Prostate gland (tissue), 2 donors: ENCODE measurements at places on chromosomes 4 and X. TPM values are rescaled to one million over a fixed set of nuclear protein-coding genes. Genes with fewer than 3 reads are reported as not detected.

DNA sequence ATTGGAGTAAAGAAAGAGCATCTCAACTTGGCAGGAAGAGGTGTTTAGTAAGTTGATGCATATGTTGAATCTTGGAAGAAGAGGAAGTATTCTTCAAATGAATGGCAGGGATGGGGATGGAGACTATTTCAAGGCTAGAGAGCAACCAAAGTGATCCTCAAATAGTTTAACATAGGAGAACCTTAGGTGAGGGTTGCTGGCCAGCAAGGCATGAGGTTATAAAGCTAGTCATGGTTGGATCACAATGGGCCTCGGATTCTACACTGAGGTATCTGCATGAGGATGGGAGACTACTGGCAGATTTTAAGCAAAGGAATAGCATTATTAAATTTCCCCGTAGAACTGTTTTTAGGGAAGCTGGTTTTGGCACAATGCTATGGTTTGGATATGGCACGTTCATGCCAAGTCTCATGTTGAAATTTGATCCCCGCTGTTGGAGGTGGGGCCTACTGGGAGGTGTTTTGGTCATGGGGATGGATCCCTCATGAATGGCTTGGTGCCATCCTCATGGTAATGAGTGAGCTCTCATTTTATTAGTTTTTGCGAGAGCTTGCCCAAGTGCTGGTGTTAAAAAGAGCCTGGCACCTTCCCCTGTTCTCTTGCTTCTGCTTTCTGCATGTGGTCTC lies 41.9 kb upstream of the ETNPPL start:
- no peak overlapping the region for H3K4me3 ChIP-seq
- DNase-seq: no peak

DNA sequence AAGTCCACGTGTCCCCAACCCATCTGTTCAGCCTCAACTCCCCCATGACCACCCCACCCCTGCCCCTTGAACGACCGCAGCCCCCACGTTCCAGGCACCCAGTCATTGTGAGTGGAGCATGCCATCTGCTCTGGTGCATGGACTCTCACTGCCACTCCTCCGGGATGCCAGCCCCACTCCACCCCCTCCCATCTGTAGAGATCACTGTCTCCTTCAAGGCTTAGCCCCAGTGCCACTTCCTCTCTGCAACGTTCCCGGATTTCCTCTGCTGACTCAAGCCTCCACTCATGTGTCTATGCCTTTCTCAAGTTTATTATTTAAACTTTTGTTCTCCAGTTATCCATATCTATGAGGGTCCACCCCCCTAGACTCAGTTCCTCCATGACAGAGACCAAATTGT lies 54.0 kb downstream of the MAML3 start:
- no peak overlapping the region for H3K4me3 ChIP-seq
- no peak overlapping the region for H3K27ac ChIP-seq
- H3K36me3 ChIP-seq: no peaks in the 10 kb centered on the region
- no peak for DNase-seq
- H3K27me3 ChIP-seq: no peaks in the 10 kb centered on the region

DNA sequence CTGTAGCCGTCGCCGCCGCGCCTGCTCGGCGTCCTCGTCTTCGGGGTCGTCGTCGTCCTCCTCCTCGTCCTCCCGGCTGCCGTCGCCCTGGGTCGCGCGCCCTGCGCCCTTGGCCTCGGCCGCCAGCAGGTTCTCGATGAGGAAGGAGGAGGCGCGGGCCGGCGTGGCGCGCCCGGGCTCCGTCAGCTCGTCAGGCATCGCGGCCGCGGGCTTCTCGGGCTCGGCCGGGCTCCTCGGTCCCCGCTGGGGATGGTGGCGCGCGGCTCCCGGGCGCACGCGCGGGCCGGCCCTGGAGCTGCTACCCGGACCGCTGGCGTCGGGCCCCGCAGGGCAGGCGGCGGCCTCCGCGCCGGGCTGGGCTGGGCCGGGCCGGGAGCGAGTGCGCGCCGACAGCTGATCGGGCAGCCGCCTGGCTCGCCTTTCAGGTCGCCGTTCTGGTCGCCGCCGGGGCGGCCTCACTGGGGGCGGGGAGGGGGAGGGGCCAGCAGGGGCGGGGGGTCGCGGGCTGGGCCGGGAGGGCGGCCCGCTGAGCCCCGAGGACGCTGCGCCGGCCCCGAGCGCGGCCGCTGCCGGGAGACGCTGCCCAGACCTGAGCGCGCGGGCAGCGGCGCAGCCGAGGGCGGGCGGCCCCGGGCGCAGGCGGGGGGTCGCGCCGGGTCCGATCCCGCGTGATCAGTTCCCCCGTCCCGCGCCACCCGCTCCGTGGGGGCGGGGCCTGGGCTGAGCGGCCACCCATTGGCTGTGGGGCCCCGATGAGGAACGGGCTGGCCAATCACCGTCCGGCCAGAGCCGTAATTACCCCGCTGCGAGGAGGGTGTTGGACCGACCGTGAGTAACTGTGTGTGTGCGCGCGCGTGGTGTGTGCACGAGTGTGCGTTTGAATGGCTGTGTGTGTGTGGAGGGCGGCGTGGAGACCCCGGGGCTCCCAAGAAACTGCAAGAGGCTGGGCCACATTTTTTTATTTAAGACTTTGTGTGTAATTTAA lies at the start of gene HMX1:
Gene HMX1, minus strand, starts transcription at position 423 of the 985 bp plus-strand sequence. Its CDS starts 225 bp downstream, at position 198.
- H3K4me1 ChIP-seq: no peaks in the 10 kb centered on the region
- H3K4me3 ChIP-seq: no peak within 1 kb of the TSS
- no peak for DNase-seq
- peaks cover 70% of the 10 kb centered on the region for H3K27me3 ChIP-seq

- no peaks in the 10 kb centered on the region for H3K27me3 ChIP-seq
- H3K27ac ChIP-seq: no peak overlapping the region
- no peak for DNase-seq
- H3K4me3 ChIP-seq: no peak overlapping the region
Observed at GRCh38 chrX:1941321-1941720, 326.5 kb downstream of the ASMT start.

- H3K27me3 ChIP-seq: no peaks in the 10 kb centered on the region
- no peak for DNase-seq
- H3K27ac ChIP-seq: no peak overlapping the region
- H3K36me3 ChIP-seq: no peaks in the 10 kb centered on the region
Observed at GRCh38 chrX:48617542-48618340, 20.4 kb downstream of the WDR13 start.

GRCh38 chr4:169251291-169252235 lies 19.2 kb downstream of the SH3RF1 start:
- no peaks in the 10 kb centered on the region for H3K36me3 ChIP-seq
- DNase-seq: no peak
- H3K4me1 ChIP-seq: peaks cover 6% of the 10 kb centered on the region

DNA sequence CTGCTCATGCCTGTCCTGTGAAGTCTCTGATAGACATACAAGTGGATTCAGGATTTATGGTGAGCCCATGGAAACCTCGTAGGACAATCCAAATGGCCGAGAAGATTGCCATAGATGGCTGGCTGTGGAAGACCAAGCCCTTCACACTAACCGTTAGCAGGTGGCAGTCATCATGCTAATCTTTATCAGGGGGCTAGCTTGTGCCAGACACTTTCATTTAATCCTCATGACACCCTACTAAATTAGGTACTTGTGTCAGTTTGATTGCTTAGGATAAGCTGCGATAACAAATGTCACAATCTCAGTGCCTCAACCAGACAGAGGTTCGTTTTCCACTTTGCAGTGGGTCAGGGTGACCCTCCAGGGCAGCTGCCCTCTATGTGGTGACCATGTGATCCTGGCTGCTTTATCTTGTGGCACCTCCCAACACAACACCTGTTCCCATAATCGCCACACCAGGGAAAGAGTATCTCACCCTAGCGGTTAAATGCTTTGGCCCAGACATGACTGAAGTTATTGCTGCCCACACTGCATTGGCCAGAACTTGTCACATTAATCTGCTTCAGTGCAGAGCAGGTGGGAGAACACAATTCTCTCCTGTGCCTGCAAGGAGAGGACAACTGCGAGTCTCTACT lies 60.8 kb downstream of the REPS2 start:
- DNase-seq: no peak
- H3K36me3 ChIP-seq: no peaks in the 10 kb centered on the region
- no peaks in the 10 kb centered on the region for H3K27me3 ChIP-seq
- no peak overlapping the region for H3K4me3 ChIP-seq
- H3K4me1 ChIP-seq: no peaks in the 10 kb centered on the region
- no peak overlapping the region for H3K27ac ChIP-seq

DNA sequence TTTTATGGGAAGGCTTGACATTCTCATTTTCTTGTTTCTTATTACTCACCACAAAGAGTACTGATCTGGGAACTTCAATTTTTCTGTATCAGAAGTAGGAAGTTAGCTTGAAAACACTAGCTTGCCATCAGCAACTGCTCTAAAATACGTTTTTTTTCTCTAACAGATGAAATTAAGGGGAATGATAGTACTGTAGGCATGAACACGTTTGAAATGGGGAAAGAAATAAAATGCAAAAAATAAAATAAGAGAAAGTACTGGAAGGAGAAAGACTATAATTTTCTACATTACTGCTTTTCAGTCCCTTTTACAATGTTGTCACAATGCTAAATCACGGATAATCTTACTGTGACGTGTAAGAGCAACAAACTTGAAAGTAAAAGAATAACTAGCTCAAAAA lies 1.5 kb downstream of the RADX start:
- DNase-seq: no peak
- no peaks in the 10 kb centered on the region for H3K4me1 ChIP-seq
- no peak overlapping the region for H3K4me3 ChIP-seq
- H3K27me3 ChIP-seq: no peaks in the 10 kb centered on the region

DNA sequence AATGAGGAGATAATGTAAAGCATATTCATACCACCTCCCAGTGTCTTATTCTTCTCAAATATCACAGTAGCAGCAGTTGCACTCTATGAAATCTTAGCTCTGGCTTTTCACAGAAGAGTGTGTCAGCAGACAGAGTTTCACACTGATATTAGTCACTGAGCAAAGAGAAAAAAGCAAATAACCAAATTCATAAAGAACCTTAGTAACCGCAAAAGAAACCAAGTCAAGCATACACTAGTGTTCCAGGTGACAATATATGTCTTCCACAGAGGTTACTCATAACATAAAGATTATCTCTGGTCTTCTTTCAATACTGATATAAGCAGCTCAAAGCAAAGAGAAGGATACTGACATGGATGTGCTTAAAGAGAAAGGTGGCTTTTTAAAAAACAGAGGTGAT lies 181.7 kb upstream of the EDNRA start:
- no peak overlapping the region for H3K27ac ChIP-seq
- no peaks in the 10 kb centered on the region for H3K4me1 ChIP-seq
- H3K4me3 ChIP-seq: no peak overlapping the region
- no peak for DNase-seq
- no peaks in the 10 kb centered on the region for H3K36me3 ChIP-seq

DNA sequence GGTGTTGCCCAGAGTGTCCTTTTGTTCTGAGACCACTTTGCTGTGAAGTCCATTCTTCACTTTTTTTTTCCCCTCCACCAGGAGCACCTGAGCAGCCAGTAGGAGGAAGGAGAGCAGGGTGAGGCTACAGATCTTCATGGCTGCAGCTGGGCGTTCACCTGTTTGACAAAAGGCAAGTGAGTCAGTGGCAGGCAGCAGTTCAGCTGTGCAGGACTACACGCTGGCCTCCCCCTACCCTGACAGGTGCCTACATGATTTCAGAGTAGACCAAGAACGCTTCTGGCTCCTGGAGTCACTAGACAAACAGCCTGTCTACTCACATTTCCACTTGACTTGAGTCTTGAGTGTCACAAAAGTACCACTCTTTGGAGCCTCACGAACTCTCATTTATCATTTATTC lies 2.0 kb downstream of the FGFBP1 start:
- H3K36me3 ChIP-seq: no peaks in the 10 kb centered on the region
- no peaks in the 10 kb centered on the region for H3K27me3 ChIP-seq
- no peak overlapping the region for H3K27ac ChIP-seq
- no peak overlapping the region for H3K4me3 ChIP-seq
- no peaks in the 10 kb centered on the region for H3K4me1 ChIP-seq
- DNase-seq: no peak

GRCh38 chrX:53281963-53282695 lies 745 bp upstream of the IQSEC2 start:
- H3K27ac ChIP-seq: peak overlapping the region; percentile 64
- H3K4me1 ChIP-seq: peaks cover 4% of the 10 kb centered on the region
- no peaks in the 10 kb centered on the region for H3K27me3 ChIP-seq
- H3K36me3 ChIP-seq: no peaks in the 10 kb centered on the region
- DNase-seq: no peak

- H3K27ac ChIP-seq: no peak overlapping the region
- DNase-seq: no peak
- no peaks in the 10 kb centered on the region for H3K4me1 ChIP-seq
- no peaks in the 10 kb centered on the region for H3K27me3 ChIP-seq
- H3K4me3 ChIP-seq: no peak overlapping the region
Observed at GRCh38 chrX:111431001-111431400, 19.0 kb upstream of the DCX start.

DNA sequence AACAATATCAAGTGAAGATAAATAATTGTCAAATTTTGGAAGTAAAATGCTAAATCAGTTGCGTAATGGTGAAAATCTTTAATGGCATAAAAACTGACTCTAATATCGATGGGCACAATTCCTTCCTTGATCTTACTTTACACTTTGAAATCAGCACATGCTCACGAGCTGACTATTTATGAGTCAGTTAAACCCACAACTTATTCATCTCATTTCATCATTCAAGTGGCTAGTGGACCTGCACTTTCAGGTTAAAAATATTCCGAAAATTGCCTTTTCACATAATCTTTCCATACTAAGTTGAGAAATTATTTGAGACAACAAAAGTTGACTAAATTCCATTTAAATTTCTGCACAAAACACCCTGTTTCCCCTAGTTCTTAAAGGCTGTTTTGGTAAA lies 582.1 kb upstream of the TENM3 start:
- H3K36me3 ChIP-seq: no peaks in the 10 kb centered on the region
- H3K27me3 ChIP-seq: no peaks in the 10 kb centered on the region
- DNase-seq: no peak
- H3K27ac ChIP-seq: no peak overlapping the region
- no peaks in the 10 kb centered on the region for H3K4me1 ChIP-seq

GRCh38 chrX:125826774-125827451 lies 339.2 kb downstream of the DCAF12L2 start:
- H3K4me1 ChIP-seq: no peaks in the 10 kb centered on the region
- no peaks in the 10 kb centered on the region for H3K36me3 ChIP-seq
- no peak overlapping the region for H3K27ac ChIP-seq
- no peaks in the 10 kb centered on the region for H3K27me3 ChIP-seq

GRCh38 chr4:13238936-13239335 lies 245.2 kb downstream of the RAB28 start:
- H3K36me3 ChIP-seq: no peaks in the 10 kb centered on the region
- H3K4me1 ChIP-seq: no peaks in the 10 kb centered on the region
- DNase-seq: no peak
- no peak overlapping the region for H3K27ac ChIP-seq
- no peak overlapping the region for H3K4me3 ChIP-seq

GRCh38 chr4:69321153-69321729 lies 41.0 kb downstream of the UGT2B28 start:
- H3K4me1 ChIP-seq: no peaks in the 10 kb centered on the region
- H3K4me3 ChIP-seq: no peak overlapping the region
- no peaks in the 10 kb centered on the region for H3K27me3 ChIP-seq

SATL1 gene
- total RNA-seq: not detected

AADAT gene
- 16.2 TPM for total RNA-seq

SLC16A2 gene
- total RNA-seq: 8.7 TPM

USP53 gene
- 33.9 TPM for total RNA-seq
